ENCODE measurements at places on chromosomes 4 and X.
A peak's percentile ranks its signal among the peaks of the same experiment; 100 is the strongest.

DNA sequence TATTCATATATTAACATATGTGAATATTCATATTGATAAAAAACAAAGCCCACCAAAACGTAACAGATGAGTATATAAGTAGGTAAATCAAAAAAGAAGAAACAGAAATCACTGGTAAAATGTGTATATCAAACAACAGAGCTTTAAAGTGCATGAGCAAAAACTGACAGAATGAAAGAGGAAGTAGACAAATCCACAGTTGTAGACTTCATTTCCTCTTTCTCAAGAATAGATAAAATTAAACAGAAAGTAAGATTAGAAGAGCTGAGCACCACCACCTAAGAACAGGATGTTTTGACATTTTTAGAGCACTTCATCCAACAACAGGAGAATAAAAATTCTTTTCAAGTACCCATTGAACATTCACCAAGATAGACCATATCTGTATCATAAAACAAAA, 64.6 kb downstream of the CNKSR2 start:
- no peak for DNase-seq

DNA sequence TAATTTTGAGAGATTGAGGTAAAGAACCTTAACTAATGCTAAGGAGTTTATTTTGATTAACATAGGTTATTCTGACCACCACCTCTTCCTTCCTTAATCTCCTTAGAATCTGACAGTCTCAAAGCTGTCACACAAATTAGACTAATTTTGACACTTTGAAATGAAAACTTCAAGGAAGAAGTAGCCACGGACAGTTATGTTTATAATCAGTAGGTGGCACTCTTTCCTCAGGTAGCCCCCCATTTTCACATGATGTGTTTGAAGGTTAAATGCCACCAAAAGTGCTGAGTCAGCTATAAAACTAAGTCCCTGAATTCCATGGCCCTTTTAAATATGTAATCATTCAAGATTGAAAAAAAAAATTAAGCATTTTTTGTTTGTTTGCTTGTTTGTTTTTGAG, 22.4 kb downstream of the TMEM33 start:
- DNase-seq, result no peak

GRCh38 chr4:76458825-76459224, 23.8 kb downstream of the SHROOM3 start:
- DNase-seq, result no peak

DNA sequence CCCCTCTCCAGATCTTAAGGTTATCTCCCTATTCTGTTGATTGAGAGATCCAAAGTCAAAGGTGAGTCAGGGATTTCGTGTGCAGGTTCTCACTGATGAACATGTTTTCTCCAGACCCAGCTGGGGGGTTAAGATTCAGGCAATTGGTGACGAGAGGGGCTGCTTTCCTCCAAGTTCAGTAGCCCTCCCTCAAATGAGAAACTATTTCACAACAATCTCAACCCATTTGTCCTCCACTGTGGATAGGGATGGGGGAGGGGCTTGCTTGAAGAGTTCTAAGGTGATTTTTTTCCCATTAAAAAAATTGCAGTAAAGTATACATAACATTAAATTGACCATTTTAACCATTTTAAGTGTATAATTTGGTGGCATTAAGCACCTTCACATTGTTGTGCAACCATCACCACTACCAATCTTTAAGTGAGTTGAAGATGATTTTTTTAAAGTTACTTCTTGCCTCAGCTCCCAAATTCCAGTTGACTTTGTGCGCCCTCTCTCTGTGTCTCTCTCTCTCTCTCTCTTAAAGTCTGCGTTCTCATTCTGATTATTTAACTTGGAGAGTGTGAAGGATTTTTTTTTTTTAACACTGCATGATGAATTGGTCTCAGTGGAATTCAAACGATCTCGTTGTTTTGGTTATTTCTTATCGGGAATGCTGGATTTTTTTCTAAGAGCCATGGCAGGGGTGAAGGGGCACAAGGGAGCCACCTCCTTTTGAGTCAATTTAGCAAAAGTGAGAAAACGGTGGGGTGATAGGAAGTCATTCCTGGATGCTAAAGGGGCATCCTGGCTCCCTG, 175.9 kb downstream of the SHROOM3 start:
- DNase-seq, result no peak

- DNase-seq, result no peak
Measured at GRCh38 chrX:3176439-3176820, 135.2 kb downstream of the ARSF start.

GRCh38 chr4:102500352-102500695, 835 bp upstream of the NFKB1 start:
- no peak for DNase-seq

DNA sequence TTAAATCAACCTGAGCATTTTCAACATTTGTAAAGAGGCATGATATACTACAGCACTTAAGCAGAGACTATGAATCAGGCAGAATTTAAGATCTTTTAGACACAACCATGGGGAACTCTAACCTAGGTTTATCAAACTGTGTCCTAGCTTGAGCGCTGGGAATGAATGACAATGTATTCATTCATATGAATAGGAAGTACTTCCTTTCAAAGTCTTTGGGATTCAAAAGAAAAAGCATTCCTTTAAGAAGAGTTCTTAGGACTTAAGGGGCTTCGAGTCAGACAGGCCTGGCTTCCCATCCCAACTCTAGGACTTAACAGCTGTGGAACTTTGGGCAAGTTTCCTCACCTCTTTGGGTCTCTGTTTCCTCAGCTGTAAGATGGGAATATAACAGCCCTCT, 104.6 kb downstream of the ANAPC4 start:
- no peak for DNase-seq

- DNase-seq, result no peak
Measured at GRCh38 chr4:145881576-145881975, 57.0 kb downstream of the ZNF827 start.

DNA sequence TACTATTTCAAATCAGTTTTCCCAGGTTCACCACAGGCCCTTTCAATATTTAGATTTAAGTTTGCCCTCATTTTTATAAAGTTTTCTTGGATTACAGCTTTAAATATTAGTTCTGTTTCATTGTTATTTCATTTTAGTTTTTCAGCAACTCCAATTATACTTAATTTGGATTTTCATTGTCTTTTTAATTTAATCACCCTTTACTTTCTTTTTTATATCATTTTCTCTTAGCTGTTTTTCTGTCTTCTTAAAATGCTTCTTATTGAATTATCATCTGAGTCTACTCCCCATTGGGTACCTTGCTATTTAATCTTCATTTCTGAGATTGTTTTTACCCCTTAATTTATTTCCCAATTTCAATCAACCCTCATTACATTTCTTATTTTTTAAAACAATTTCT, 160.4 kb downstream of the PAPSS1 start:
- no peak for DNase-seq

GRCh38 chrX:123961268-123962005, at the start of gene STAG2:
Gene STAG2, plus strand, starts transcription at chrX:123961706. Its CDS starts 60,922 bp downstream, at chrX:124022628.
- peak; percentile 75 for DNase-seq

GRCh38 chrX:77953708-77954107, 15.7 kb downstream of the PGAM4 start:
- no peak for DNase-seq

DNA sequence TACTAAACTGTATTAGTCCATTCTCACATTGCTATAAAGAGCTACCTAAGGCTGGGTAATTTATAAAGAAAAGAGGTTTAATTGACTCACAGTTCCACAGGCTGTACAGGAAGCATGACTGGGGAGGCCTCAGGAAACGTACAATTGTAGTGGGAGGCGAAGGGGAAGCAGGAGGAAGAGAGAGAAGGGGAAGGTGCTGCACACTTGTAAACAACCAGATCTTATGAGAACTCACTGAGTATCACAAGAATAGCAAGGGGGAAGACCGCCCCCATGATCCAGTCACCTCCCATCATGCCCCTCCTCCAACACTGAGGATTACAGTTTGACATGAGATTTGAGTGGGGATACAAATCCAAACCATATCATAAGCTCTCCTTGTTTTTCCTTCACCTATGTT, 40.9 kb downstream of the RPA4 start:
- DNase-seq, result no peak

GRCh38 chr4:147760695-147761094, 28.8 kb downstream of the ARHGAP10 start:
- no peak for DNase-seq

GRCh38 chr4:22672519-22672918, 20.2 kb upstream of the GBA3 start:
- no peak for DNase-seq

DNA sequence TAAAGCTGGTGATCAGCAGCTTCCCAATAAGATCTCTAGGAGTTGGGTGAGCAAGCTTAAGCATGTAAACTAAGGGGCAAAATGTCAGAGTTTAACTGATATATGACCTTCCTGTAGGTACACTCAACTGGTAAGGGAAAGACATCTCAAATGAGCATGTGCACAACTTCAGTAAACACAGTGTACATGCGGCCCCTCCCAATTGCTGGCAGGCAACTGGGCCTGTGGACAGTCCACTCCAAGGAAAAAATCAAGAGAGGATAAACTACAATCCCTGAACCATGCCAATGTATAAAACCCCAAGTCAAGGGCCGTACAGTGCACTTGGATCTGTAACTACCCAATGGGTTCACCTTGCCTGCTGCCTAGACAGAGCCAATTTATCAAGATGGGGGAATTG, 4.9 kb upstream of the NAA11 start:
- no peak for DNase-seq

DNA sequence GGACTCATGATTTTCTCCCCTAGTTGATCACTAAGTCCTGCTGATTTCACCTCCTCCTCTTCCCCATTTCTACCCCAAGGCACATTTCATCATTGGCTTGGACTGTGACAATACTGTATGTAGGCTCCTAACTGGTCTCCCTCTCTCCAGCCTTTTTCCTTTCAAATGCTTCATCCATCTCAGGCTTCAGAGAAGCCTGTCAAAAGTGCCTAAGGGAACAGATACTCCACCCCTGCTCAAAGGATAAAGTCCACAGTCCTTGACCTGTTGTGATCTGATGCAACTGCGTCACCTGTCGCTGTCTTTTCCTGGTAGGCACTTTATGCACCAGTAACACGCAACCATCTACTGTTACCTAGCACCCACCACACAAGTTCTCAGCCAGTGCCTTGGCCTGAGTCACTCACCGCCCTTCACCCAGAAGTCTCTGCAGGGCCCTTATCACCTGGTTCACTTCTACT, 12.8 kb downstream of the SCARB2 start:
- no peak for DNase-seq

GRCh38 chrX:47707031-47707780, 48.2 kb upstream of the UXT start:
- DNase-seq, result no peak

GRCh38 chr4:102321260-102321995, 23.9 kb downstream of the SLC39A8 start:
- no peak for DNase-seq

DNA sequence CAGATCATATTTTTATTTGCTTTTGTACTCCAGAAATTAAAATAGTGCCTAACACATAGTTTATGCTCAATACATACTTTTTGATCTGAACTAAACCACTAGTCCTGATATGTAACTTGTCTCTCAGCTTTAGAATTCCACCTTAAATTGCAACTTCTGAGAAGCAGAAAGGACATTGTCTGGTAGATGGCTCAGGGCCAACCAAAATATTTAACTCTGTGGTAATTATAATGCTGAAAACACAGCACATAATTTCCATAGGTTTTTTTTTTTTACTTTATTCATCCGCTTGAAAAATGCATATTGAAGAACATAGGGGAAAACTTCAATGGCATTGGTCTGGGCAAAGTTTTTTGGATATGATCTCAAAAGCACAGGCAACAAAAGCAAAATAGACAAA, 59.3 kb downstream of the AREG start:
- DNase-seq, result no peak

GRCh38 chrX:111170017-111170416, 74.0 kb downstream of the PAK3 start:
- DNase-seq, result no peak

GRCh38 chr4:18213576-18214198, 192.1 kb upstream of the LCORL start:
- DNase-seq, result no peak

DNA sequence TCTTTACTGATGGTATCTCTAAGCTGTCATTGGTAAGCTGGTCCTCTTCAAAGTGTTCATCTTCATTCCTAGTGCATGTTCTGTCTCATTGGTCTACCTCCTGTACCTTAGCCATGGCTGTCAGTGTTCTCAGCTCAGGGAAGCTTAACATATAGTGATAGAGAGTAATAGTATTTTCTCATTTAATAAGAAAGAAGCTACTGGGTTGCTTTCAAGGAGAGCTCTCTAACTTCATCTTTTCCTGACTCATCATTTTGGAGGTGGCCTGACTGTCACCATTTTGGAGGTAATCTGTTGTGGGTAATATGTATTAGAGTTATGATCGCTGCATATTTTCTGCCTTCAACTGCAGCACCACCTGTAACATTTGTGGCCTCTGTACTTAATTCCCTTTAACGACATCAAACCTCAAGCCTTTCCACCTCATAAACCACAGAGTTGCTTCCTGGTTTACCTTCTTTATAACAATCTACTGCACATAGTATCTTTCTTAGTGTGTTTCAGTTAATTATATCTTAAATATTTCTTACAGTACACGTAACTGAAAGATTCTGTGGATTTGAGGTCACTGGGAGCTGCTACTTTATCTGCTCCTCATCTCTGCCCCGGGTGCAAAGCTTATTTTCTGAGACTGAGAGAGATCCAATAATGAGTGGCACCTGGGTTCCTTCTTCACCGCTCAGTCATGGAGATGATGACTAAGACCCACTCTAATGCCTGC, 474.0 kb upstream of the TECRL start:
- no peak for DNase-seq

DNA sequence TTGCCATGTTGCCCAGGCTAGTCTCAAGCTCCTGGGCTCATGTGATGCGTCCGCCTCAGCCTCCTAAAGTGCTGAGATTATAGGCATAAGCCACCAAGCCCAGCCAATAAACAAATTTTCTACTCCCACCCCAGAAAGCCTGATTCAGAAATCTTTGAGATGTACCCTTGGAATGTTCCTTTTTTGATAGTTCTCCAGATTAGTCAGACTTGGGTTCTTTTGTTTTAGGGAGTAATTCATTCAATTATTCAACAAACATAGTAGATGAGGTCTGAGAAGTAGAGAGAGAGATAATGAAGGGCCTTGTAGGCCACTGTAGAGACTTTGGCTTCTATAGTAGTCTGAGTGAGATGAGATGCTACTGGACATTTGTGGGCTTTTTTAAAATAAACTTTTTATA, 27.8 kb downstream of the RP2 start:
- no peak for DNase-seq

DNA sequence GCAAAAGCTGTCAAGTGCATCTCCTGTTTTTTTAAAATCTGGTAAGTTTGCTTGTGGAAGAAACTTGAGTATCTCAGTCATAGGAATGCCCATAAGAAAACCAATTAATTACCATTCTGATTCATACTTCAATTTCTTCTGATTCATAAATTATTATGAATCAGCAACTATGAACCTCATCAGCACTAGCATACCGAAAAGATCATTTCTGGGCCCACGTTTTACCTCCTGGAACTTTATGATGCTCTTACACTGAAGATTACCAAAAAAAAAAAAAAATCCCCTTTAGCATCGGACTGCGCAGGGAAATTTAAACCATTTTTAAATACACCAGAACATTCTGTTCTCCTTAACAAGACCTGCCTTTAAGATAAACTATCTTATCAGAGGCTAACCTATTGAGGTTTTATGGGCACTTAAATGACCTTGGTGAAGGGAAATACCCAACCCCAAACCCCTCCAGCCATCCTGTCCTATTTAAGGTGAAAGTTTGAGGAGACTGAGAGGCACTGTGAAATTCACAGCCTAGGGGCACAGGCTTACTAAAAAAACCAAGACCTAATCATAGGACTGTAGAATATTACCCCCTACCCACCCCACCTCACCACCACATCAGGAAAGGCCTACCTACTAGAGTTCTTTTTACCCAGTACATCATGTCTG, 38.2 kb upstream of the ABCG2 start:
- DNase-seq, result no peak

All from AG04450 (cell line).